Activated CD8-positive, alpha-beta memory T cell treated with anti-CD3 and anti-CD28 coated beads for 48 hours (primary cell): ENCODE measurements at places on chromosomes 2 and 18.

- no peak for DNase-seq
Observed at GRCh38 chr2:64401529-64401880, 52.5 kb upstream of the LGALSL start.

- no peak for DNase-seq
Observed at GRCh38 chr2:68942827-68943226, 9.9 kb downstream of the GKN2 start.

GRCh38 chr2:159615367-159616285, 722 bp downstream of the BAZ2B start:
- peak; percentile 20 for DNase-seq

GRCh38 chr2:239278361-239278760, 122.5 kb downstream of the HDAC4 start:
- no peak for DNase-seq

DNA sequence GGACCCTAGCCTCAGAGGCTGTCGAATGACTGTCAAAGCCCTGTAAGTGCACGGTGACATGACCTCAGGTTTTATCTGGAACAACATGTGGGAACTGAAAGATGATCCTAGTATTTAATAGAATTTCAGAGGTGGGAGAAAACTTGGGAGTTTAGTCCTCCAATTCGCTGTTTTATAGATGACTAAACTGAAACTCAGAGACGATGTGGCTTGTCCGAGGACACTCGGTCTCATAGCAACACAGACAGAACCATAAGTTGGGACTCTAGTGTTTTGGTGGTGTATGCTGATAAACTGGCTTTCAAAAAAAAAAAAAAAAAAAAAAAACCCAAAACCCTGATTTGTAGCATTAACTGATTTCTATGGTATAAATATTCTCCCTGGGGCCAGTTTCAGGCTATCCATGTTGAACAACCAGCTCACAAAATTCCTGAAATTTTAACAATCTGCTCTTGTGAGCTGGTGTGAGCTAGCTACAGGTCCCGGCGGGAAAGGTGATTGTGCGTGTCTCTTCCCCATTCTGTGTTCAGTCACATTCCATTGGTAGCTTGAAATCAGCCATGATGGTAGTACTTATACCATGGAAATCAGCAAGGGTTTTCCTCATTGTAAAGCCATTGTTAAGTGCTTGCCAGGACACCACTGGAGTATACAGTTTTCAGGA, 195.5 kb upstream of the EPAS1 start:
- DNase-seq: no peak

DNA sequence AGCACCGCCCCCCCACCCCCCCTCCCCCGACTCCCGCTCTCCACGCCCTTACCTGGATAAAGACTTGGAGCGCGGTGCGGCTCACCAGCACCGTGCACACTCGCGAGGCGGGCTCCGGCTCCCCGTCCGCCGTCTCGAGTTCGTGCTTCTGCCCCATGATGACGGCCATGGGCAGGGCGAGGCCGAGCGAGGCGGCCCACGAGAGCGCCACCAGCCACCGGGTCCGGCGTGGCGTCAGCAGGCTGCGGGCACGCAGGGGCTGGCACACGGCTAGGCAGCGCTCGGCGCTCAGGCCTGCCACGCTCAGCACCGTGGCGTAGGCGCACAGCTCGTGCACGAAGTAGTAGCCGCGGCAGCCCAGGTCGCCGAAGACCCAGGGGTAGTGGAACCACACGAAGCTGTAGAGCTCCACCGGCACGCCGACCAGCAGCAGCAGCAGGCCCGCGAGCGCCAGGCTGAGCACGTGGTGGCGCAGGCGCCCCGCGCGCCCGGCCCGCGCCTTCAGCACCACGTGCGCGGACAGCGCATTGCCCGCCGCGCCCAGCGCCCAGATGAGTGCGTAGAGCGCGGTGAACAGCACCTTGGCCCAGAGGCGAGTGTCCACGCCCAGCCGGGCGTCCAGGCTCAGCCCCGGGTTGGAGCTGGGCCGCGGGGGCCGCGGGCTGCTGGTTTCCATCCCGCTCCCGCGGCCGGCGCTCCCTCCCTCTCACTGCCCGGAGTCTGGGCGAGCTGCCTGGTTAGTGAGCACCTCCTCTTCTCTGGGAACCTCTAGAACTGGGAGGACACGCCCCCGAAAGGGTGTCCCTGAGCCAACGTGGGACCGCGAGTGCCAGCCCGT, at the start of gene NTSR2:
Gene NTSR2 (minus strand): TSS at position 742 of the 838 bp plus-strand sequence. CDS start 66 bp downstream, at position 676.
- no peak for DNase-seq

- no peak for DNase-seq
Observed at GRCh38 chr2:159076241-159076640, 107.8 kb downstream of the TANC1 start.

DNA sequence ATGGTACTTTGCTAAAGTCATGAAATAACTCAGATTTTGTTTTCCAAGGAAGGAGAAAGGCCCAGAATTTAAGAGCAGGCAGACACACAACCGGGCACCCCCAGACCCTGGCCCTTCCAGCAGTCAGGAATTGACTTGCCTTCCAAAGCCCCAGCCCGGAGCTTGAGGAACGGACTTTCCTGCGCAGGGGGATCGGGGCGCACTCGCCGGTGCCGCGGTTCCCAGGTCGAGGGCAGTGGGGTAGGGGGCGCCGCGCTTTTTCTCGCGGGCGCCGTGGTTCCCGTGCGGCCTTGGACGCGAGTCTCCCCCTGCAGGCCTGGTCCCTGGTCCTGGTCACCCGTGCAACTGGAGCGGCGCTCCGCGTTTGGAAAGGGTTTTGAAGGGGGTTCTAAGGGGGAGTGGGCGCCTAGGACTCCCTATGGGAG, 1.2 kb downstream of the ZNF236 start:
- DNase-seq: no peak
